ENCODE measurements at places on chromosomes 16 and 17.

DNA sequence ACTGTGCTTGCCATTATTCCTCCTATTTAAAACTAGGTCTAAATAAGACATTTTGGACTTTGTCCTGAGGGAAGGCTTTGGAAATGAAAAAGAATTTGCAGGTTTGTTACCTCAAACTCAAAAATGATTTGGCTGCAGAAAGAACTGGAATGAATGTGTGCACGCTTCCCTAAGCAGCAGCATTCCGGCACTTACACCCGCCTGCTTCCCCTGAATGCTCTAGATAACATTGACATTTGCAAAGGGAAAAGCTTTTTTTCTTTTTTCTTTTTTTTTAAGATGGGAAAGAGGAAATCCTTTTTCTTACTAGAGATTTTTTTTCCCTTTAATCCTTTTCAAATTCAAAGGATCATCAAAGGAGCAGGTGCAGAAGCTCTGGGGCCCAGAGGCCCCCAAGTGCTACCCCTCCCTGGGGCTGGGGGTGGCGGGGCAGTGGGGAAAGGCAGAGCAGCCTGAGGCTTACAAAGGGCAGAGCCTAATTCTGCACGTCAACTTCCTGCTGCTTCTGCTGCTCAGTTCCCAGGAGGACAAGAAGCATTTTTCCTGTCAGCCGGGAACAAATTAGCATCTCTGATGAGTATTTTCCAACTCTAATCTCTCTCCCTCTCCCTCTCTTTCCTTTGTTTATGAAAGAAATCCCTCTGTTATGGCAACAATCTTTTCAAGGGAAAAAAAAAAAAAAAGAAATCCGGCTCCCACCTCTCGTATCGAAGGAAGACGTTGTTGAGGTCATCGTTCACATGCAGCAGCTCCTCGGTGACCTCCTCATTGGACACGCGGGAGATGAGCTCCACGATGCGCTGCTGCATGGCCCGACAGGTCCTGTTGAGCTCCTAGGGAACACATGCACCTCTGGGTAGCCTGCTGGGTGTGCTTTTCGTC, 32.1 kb upstream of the SREBF1 start:
- no peak for DNase-seq

- no peak for DNase-seq
These were observed 605 bp downstream of the MRTFB start for GRCh38 chr16:14071576-14072271.

DNA sequence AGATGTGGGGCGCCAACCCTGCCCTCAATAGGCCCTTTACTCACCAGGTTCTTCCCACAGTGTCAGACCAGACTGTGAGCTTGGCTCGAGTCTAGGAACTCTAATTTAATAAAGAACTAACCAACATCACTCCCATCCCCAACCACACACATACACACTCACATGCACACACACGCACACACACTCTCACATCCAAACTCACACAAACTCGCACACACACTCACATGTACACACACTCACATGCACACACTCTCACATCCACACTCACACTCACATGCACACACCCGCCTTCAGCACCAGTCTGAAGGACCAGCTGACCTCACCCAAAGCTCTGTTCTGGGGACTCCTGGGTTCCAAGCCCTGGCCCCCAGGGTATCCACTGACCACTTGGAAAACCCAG, 63.8 kb downstream of the COG7 start:
- no peak for DNase-seq

DNA sequence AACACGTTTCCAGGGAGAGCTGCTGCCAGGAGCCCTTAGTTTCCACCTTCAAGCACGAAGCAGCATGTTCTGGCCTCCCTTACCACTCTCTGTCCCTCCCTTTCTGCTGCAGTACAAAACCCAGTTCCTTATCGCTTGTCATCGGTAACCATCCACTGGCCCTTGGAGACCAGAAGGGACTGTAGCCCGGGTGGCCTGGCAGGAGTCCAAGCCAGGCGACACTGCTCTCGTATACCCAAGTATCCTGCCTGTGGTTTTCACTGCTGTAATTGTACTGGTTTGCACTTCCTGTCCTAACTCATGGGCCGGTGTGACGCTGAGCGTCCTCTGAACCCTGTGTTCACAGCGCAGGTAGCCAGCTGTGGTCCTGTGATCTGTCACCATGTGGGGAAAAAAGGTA, 81.1 kb downstream of the MAF start:
- no peak for DNase-seq

DNA sequence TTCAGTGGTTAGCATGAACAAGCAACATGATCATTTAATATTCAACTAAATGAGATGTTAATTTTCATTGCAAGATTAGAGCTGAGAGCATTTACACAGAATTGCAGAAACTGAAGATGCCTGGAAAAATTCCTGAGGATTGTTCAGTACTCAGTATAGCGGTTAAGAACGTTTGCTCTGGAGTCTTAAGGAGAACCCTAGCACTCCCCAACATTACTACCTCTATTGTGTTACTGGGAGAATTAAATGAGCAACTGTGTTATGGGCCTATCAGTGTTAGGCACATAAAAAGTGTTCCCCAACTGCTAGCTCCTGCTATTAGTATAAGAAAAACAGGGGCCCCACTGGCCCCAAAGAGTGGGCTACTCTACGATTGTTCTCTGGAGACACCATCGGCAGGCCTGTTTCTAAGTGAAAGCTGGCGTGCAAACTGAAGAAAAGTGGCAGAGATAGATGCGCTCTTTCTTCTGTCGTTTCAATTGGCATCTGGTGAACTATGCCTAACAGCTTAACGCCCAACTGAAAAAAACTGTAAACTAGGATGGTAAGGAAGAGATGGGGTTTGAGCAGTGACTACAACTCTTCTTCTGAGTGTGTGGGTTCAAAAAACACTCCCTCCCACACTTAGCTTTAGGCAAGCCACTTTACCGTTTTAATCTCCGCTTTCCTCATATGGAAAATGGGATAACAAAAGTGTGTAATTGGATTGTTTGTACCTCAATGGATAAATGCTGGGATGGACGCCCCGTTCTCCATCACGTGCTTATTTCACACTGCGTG, 1.3 kb downstream of the CDR2 start:
- DNase-seq, result no peak

DNA sequence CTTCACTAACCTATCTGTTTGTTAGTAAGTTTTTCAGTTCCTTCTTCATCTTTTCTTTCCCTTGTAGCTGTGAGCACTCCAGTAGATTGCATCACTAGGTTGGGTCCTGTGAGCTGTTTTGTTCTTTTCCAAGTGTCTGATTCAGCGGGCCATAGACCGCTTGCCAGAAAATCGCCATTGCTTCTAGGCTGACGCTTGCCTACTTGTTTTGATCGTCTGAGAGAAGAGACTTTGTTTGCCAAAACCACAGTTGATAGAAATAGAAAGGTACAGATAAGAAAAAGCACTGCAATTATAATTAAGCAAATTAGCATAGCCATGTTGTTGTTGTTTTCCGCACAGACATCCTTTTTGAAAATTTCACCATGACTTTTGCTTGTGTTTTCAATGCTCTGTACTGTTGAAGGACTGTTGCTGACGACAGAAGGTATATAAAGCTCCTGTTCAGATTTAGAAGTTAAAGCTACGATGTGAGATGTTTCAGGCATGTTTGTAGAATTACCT, 3.1 kb downstream of the EVI2A start:
- DNase-seq, result no peak

GRCh38 chr17:63555500-63556156, 5.4 kb downstream of the DCAF7 start:
- DNase-seq, result no peak

DNA sequence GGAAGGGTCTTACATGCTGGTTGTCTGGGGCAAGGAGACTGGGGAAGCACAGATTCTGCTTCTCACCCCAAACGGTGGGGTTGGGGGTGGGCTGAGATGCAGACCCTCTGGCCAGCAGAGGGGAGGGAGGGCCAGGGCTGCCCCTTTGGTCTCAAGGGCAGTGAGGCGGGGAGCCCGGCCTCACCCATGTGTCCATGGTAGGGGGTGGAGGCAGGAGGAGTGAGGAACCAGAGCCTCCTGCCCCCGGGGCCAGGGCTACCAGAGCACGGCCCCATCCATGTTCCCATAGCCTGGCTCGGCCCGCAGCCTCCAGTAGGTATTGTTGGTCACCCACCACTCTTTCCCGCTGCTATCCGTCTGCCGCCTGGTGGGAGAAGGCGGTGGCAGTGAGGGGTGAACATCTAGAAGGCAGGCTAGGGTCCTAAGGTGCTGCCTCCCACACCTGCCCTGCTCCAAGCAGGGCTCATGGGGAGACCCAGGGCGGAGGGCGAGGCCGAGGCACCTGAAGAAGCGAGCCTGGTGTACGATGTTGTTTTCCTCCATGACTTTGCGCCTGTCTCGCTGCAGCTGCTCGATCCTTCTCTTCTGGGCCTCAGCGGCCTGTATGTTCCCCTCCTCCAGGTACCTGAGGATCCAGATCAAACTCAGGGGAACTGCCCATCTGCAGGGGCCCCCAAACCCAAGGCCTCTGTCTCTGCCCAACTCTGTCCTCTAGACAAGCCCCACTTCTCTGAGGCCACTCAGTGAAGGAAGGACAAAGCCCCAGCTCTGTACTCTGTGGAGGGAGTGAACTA, 13.4 kb downstream of the OSBPL7 start:
- no peak for DNase-seq

DNA sequence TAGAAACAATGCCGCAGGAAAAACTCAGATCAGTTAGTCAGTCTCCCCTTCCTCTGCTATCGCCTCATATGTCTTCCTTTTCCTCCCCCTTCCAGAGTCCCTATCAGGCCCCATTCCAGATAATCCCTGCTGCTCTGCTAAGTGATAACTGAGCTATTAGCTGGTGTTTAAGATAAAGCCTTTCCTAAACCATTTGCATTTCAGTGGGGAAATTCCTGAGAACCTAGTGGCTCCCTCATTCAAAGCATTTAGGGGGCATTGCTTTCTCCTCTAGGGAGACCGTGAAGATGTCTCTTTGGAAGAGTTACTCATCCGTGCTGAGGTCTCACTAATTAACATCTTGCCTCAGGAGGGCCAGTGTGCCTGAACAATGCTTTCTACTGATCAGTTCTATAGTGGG, 401.6 kb downstream of the NPIPA7 start:
- DNase-seq, result no peak

DNA sequence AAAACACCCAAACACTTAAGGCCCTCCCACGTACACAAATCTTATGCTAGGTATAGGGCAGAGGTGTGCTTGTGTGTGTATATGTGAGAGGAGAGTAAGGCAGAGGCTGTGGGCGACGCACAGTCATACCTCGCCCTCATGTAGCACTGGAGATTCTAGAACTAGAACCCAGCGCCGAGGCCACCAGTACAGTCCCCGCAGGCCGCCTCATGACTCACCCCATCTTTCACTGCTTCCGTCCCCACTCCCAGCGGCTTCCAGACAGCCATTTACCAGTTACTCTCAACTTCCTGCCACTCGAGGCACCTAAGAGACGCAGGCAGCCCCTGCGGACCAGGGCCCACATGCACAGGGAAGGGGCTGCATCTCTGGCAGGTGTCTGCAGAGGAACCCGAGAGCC, 23.2 kb upstream of the CYTH1 start:
- DNase-seq, result peak; percentile 30

- no peak for DNase-seq
These were observed 83.2 kb downstream of the C16orf78 start for GRCh38 chr16:49456763-49457162.

- no peak for DNase-seq
These were observed 47.4 kb upstream of the SLC38A10 start for GRCh38 chr17:81342269-81343070.

DNA sequence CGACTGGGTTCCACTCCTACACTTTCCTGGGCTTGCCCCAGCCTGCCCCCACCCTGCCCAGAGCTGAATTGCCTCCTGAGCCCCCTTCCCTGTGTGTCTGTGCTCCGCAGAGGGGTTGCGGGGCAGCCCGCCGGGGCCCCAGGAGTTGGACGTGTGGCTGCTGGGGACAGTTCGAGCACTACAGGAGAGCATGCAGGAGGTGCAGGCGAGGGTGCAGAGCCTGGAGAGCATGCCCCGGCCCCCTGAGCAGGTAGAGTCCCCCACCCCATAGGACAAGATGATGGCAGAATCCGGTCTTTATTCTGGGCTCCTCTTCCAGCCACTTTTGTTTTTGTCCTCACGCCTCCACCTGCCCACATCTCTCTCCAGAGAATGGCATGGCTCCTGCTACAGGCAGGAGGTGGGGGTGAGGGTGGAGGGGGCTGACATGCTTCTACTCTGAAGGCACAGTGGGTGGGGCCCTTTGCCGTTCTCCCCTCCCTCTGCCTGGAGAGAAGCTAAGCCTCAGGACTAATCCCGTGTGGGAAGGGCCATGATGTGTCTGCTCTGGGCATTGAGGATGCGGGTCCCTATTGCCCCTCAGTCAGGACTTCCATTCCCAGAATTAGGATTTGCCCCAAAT, 3.5 kb downstream of the ACBD4 start:
- DNase-seq, result no peak

- no peak for DNase-seq
These were observed 677 bp downstream of the DEF8 start for GRCh38 chr16:89949121-89949742.

DNA sequence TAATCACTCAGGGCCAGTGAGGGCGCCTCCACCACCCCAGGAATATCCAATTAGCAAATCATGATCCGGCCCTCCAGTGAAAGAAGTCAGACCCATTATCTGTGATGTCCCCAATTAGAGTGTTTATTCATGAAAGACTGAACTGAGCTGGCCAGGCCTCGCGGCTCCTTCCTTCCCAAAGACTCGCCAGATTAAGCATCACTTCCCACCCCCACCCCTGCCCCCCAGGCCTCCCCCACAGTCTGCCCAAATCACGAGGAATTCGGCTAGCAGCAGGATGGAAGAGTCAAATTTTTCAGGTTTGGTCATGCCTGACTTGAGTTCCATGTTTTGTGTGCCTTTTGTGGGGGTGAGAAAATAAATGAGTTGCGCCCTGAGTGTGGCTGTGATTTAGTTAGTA, 298.4 kb upstream of the SALL1 start:
- DNase-seq, result no peak

DNA sequence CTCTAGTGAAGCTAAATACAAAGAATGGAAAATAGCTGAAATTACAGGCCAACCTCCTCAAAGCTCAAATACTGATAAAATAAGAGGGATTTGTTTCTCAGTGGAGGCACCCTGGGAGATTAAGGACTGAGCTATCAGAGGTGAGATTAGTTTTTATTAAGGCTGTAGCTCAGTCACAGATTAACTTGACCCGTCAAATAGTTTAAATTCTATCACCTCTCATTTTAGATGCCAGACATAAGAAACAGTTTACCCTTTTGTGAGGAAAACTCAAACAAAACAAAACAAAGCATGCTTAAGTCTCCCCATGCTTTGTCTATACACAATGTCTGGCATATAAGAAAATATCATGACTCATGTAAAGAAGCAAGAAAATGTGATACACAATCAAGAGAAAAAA, 208.3 kb upstream of the PMFBP1 start:
- no peak for DNase-seq

DNA sequence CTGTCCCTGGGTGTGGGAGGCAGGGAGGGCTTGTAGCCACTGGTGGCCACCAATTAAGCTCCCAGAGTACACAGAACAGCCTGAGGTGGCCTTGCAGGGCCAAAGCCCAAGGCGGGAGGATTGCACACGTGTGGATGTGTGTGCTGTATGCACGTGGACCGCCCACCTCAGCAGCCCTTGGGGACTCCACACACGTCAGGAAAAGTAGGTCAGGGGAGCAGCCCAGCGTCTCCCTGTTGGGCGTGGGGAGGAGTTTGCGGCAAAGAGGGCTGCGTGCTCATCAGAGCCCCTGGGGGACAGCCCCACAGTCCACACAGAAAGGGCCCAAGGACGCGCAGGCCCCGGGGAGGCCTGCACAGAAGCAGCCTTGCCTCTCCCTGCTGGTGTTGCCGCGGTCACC, 19.6 kb downstream of the SBK1 start:
- no peak for DNase-seq

- DNase-seq, result no peak
These were observed 29.0 kb upstream of the SSTR2 start for GRCh38 chr17:73135766-73136165.

GRCh38 chr16:76386784-76387183, 109.6 kb downstream of the CNTNAP4 start:
- no peak for DNase-seq

GRCh38 chr17:35892091-35893035, 12.2 kb upstream of the CCL5 start:
- DNase-seq, result no peak
